Dorsolateral prefrontal cortex (tissue), 122 donors: ENCODE measurements at places on chromosomes 1 and 21.

DNA sequence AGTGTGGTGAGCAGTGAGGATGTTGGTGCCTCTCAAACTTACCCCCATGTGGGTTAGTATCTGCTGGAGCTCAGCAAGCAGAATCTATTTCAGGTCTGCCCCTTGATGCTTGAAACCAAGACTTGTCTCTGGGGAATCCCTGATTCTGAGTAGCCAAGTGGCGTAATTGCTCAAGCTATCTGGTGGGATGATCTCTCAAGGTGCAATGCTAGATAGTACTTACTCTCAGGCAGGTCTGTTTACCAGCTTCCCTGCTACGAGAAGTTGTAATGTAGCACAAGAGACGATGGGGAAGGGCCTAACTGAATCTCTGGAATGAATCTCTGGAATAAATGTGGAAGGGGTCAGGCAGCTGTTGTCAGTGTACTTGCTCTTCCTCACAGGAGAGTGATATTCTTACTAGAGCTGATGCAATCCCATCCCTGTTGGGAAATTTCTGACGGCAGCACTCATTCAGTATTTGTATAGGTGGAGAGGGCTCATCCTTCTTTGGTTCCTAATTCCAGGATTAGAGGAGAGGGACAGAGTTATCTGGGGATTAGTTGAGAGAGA is 65.4 kb downstream of the MACF1 start:
- no peak for DNase-seq

DNA sequence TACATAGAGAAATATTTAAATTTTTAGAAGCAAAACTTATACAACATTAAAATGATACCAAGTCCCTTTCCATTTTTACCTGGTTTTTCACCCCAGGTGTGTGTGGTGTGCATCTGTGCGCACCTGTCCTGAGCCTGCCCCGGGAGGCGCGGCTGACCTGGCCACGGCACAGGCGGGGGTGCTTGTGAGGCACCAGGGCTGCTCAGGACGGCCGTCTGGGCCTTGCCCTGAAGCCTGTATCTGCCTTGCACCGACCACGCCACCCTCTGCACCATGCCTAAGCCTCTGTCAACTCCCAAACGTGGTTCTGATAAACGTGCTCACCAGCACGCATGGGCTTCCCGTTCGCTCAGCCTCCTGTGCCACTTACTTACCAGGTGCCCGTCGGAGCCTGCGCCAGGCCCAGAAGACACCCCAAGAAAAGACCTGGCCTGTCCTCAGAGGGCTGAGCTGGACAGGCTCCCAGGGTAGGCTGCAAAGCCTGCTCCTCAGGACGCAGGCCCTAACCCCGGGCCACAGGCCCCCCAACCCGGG is 20.9 kb downstream of the PANK4 start:
- DNase-seq = no peak

GRCh38 chr1:224594851-224595250 is 21.3 kb upstream of the CNIH3 start:
- DNase-seq = no peak

GRCh38 chr1:93448292-93448982 is 519 bp downstream of the FNBP1L start:
- DNase-seq = no peak

DNA sequence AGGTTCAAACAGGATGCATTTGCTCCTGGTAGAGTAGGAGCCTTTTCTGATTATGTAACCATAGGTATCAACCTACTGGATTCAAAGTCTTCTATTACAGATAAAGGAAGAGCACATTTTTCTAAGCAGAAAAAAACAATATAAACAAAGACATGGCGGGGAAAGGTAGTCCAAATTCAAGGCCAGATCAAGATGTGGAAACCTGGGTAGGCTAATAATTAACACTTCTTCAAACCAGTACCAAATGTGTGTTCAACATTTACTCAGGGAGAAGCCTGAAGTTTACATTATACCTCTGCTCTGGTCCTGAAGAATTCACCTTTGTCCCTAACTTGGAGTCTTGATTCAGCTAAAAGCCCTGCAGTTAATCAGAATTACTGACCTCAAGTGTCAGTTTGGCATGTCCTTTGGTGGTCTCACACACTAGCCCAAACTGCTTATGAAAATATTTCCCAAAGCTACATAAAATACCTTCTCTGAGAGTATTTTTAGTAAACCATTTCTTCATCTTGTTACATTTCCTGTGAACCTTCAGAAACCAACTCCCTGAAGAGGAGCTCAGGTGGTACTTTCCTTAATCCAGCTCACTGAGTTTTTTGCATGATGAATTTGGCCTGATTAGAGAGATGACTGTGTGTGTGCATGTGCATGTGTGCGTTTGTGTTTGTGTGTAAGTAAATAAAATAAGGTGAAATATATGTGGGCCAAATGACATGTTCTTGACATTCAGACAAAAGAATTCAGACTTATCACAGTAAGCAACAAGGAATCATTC is 70.2 kb downstream of the TOR3A start:
- no peak for DNase-seq

- DNase-seq = no peak
These were observed 33.1 kb upstream of the ERRFI1 start for GRCh38 chr1:8059161-8059622.
